ENCODE measurements at places on chromosomes 6 and 20.

- no peak for DNase-seq
These were observed 168.5 kb upstream of the ID4 start for GRCh38 chr6:19668710-19669109.

GRCh38 chr6:41531591-41532582, 14.3 kb upstream of the FOXP4 start:
- DNase-seq: peak; percentile 26

DNA sequence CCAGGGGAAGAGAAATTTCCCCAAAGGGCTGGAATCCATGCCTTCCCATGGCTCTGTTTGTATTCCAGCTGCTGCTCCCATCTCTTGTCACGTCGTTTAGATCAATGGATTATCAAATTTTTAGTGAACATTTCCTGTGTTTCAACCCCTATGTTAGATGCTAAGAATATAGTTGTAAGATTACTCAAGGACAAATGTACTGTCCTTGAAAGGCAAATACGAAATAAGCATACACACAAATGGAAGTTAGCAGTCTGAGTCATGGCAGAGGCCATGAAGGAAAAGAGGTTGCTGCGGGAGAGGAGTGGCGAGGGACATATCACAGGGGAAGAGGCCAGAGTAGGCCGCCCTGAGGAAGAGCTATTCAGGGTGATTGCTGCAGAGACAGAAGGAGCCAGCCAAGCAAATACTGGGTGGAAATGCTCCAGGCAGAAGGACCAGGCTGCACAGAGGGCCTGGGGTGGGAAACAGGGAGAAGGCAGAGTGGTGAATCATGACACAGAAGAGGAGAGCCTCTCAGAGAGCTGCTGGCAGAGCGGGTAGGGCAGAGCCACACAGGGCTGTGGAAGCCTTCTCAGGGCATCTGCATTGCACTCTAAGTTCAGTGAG, 219.2 kb upstream of the LRFN2 start:
- DNase-seq: peak; percentile 33

DNA sequence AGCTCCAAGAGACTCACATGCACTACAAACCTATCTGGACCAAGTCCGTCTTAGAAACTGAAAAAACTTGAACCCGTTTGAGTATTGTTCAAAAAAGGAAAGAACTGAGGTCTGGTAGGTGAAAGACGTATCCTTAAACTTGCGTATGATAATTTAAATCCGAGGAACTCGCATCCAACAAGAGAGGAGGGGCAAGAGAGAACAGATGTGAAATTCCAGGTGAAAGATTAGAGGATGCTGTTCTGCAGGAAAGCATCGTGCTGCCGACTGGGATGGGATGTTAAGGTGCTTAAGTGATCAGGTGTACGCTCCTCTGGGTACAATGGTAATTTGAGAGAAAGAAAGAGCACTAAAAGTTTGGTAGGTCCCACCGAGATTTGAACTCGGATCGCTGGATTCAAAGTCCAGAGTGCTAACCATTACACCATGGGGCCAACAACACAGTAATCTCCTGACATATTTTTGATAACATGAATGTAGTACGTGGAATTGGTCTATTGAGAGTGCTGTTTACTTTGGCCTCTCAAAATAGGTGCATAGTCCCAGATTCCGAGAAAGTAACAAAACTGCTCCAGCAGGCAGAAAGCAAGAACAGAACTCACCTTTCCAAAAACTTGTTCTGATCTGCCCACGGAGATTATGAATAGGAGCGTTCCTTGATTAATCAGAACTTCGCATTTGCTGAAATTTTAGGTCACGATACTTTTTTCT, 53.5 kb upstream of the BTN3A2 start:
- DNase-seq: peak; percentile 90

DNA sequence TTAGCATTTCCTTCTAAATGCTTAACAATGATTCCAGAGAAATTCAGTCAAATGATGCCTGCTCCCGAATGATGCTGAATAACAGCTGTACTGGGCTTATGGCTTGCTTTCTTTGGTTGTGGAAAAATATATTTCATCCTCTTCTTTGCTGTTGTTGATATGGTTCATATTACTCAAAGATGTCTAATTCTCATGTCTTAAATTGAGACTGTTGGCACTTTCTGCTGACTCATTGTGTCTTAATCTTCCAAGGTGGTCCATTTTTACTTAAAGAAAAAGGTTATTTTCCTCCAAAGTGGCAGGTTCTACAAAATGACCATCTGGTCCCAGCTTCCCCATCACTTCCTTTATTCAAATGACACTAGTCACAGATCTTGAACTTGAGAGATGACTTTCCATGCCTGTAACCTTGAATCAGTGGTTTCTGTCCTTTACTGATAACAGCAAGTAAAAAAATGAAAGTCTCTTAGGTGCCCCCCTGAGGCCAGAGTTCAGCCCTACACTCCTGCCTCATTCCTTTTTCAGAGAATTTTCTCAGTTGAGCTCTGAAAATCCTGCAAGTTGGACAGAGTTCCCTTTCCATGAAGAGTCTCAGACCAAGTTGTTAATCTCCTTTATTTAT, 6.9 kb downstream of the SNAP25 start:
- DNase-seq: peak; percentile 10

GRCh38 chr6:149628875-149629510, 19.5 kb downstream of the KATNA1 start:
- peak; percentile 67 for DNase-seq

- no peak for DNase-seq
These were observed 9.5 kb upstream of the DTNBP1 start for GRCh38 chr6:15672291-15672690.

DNA sequence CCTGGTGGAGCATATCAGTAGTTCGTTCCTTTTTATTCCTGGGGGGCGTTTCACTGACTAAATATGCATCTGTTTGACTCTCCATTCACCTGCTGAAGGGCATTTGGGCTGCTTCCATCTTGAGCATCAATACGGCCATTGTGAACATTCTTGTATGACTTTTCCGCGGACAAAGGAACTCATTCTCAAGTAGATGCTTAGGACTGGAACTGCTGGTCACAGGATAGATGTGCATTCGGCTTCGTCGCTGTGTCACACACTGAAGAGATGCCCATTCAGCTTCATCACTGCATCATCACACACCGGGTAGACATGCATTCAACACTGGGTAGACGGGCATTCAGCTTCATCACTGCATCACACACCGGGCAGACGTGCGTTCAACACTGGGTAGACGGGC, 95.3 kb downstream of the TAF4 start:
- DNase-seq: no peak

- DNase-seq: peak; percentile 22
These were observed 24.2 kb upstream of the PCSK2 start for GRCh38 chr20:17202673-17203072.

DNA sequence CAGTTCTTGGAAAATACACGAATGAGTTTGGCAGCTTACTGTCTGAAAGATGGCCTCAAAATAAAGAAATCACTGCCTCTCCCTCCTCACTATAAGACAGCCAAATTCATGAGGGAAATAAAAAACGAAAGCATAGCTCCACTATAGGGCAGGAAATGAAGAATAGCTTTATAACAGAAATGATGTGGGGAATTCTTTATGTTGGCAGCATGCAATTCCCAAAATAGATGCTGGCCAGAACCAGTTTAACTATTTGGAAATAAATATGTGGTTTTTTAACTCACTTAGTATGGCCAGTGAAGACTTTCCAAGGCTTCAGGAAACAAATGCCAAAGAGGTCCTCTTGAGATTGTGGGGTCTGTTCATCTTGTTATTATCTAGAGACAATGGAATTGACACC, 100.5 kb downstream of the TBX18 start:
- no peak for DNase-seq

DNA sequence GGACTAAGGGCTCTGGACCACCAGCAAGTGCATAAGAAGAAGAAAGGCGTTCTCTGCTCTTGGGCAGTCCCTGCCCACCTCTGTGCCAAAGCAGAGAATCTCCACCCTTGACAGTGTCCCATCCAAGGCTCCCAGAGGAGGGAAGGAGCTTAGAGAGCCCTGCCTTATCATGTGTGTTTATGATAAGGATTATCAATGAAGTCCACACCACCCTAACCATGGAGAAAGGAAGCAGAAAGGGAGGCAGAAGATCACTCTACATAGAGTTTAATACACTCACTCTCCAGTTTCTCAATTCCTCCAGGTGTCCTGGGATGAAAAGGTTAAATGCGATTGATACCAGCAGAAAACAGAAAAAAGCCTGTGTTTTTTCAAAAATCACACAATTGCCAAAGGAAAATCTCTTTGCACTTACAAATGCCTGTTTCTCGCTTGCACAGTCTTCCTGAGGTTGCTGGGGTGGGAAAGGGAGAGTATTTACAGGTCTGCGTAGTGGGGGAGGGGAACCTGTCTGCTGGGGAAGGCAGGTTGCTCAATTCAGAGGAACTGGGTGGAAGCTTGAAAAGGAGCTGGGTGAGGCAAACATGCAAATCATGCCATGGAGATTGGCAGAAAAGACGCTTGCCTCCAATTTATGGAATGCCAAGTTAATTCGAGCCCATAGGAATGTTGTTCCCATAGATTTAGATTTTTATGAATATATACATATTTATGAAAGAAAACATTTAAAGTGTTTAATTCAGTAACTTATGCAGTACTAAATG, 104.0 kb downstream of the EYA2 start:
- DNase-seq: no peak

- no peak for DNase-seq
These were observed 451.6 kb downstream of the UTRN start for GRCh38 chr6:144736763-144737162.

DNA sequence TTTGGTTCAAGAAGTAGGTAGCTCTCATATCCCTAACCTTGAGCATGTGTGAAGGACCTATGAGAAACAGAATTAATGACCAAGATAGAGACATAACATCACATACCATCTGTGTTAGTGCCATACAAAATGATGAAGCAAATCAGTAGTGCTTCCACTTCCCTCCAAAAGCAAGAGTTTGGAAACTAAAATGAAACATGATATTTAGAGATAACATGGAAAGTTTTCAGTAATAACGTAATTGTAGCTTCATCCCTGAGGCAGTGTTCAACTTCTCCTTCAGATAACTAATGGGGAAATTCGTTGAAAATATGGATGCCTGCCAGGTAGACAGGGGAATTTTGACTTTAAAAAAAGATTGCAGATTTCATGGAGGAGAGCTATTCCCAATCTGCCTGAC, 248.4 kb upstream of the IRAK1BP1 start:
- no peak for DNase-seq

DNA sequence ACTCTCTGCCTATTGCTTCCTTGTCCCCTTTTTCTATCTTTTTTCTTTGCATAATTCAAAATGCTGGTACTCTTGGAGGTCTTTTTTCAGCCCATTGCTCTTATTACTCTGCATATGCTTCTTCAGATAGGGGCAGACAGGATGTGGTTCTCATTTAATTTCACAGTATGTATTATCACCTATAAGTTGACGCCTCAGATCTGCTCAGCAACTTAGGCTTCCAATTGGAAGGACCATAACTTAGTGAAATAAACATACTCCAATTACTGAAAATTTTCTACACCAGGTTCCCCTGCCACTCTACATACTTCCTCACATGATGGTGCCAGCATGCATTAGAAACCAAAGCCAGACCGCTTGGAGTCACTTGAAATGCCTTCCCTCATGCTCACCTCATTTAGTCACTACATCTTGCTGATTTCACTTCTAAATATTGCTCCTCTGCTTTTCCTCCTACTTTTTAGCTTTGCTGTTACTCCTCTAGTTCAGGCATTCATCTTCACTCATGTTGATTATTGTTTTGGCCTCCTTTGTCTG, 34.5 kb upstream of the AHI1 start:
- peak; percentile 7 for DNase-seq

- no peak for DNase-seq
These were observed 85.8 kb downstream of the GFRA4 start for GRCh38 chr20:3577366-3577765.

DNA sequence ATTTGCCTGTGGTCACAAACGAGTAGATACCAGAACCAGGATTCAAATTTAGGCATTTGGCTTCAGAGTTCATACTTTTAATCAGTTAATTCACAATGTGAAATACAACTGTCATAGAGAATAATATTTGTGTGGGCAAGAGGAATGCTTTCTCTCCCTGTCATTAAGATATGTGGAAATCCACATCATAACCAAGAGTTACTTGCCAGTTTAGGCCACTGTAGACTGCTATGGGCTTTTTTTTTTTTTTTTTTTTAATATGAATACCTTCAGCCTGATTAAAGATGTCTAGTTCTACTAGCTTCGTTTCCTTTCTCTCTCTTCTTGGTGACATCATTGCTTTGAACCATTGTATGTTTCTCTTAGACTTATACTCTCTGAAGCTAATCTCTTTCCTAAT, 244.9 kb downstream of the ZFAND3 start:
- DNase-seq: no peak

DNA sequence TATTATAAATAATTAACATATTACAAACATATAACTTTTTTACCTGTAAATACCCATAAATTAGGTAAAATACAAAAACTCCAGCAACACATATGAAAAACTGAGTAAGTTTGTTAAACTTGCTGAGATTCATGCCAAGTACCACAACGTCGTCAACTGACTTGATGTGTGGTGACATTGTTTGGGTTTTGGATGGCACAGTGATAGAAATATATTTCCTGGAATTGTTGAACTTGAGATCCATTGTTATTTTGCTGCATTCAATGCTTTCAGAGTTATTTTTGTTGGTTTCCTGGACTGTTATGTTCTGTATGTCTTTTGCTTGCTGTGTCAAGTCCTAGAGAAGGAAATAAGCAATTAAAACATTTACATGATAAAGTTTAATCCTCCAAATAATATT, 5.5 kb downstream of the SLC35B3 start:
- DNase-seq: no peak

- no peak for DNase-seq
These were observed 23.0 kb downstream of the RAB23 start for GRCh38 chr6:57198926-57199636.

Measured in kidney tubule cell (primary cell).